ENCODE measurements at places on chromosomes 16 and 17.

DNA sequence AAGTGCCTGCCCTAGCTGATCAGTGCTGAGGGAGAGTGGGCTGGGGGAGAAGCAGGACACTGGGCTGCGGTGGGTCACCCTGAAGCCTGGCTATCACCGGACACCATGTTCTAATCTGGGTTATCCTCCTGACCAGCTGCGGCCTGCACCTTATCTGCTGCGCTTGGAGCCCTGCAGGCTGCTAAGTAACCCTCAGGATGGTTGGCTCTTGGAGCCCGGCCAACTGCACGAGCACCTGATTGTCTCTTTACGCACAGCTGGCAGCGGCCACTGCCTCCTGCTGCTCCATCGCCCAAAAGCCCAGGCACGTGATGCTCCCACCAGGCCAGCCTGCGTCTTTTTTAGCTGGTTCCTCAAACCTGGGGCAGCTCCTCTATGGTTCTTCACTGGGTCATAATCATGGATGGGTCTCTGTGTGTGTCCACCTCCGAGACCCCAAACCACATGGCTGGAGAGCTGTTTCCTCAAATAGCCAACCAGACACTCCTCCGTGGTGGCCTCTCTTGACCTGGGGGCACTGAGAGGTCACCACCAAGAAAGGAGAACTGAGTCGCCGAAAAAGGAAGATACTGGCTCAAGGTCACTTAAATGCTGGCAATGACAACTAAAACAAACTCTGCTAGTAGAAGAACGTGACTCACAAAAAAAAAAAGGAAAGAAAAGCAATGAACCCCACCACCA lies 21.7 kb downstream of the SPHK1 start:
- DNase-seq: no peak

DNA sequence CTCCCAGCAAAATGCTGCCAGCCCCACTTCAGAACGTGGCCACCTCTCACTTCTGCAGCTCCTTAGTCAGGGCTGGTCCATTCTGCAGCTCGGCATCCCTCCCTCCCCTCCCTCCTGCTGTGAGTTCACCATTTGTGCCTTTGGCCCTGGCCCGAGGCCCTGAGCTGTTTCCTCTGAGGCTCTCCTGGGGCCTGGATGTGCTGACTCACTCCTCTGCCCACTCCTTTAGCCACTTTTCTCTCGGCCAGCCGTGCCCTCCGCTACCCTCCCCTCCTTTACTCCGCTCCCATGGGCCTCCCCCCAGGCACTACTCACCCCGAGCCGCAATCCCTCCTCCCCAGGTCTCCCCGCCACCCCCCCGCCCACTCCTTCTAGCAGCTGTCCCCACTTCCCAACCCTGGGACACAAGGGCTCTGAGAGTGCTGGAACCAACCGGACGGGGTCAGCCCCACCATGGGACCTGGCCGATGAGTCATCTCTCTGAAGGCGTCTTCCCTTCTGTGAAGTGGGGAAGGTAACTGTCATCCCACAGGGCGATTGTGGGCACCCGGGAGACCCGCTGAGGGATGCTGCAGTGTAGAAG lies 11.5 kb downstream of the KCNG4 start:
- DNase-seq: no peak

DNA sequence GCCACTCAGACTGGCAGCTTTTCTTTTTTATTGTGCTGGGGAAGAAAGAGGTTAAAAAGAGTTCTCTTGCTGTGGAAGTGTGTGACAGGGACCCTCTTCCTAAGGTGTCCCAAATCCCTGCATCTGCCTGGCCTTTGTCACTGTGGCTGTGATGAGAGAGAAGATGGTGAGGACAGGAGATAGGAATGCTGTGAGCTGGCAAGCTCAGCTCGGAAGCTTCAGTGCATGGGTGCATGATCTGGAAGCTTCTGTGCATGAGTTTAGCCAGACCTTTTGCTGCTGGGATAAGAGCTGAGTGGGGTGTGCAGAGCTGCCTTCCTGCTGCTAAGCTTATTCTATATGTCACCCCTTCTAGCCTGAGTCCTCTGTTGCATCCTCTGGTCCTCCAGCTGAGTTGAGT lies 103.3 kb upstream of the CACNG3 start:
- DNase-seq: no peak

DNA sequence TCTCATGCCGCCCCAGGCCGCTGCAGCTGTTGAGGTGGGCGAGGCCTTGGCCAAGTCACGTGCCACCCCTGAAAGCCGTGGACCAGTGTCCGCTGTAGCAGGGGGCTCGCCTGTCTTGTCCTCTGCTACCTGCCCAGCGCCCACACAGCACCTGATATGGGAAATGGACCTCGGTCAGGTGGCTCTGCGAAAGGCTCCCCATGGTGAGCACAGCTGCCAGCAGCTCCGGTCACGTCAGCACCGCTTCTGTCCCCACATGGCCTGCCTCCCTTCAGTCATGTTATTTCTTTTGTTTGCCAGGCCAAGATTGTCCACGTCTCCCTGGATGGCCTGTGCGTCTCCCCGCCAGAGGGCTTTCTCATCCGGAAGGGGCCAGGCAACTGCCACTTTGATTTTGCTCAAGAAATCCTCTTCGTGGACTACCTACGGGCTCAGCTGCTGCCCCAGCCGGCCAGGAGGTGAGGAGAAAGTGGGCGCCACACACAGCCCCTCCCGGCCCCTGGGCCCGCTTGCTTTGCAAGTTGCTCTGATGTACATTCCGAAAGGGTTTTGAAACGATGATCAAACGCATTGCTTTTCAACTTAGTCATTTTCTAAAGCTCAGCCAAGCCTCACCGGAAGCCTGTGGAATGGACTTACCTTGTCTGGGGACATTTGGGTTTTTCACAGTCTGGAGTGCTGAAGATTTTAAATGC lies 219.8 kb downstream of the KATNIP start:
- no peak for DNase-seq

DNA sequence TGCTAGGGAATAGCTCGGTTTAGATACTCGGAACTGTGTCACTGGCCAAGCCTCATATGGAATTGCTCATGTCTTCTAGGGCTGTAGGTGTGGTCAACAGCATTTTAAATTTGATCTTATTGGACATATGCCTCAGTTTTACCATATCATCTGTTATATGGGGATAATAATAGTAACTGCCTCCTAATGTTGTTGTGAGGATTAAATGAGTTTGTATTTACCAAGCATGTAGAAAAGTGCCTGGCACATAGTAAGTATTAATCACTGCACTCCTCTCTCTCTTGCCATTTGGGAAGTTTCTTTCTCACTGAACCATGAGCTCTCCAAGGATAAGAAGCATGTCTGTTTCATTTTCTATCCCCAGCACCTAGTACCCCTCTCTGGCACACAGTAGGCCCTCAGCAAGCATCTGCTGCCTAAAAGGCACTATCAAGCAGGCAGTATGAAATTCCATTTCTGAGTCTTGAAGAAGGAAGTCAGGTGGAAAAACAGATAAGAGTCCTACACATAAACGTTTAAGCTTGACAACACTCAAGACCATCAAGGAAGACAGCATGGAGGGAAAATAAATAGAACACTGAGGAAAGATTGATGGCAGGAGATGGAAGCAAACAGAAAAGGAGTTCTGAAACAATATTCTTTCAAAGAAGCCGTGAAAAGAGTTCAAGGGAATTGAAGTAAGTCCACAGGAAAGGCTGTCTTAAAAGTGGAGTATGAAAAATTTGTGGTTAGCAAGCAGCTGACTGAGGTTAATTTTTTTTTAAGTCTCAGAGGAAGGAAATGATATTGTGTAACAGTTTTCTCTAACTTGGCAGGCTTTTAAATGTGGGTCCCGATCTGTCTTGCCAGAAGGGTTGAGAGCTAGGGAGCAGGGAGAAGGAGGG lies 2.2 kb upstream of the ATP6V0A1 start:
- peak; percentile 53 for DNase-seq

DNA sequence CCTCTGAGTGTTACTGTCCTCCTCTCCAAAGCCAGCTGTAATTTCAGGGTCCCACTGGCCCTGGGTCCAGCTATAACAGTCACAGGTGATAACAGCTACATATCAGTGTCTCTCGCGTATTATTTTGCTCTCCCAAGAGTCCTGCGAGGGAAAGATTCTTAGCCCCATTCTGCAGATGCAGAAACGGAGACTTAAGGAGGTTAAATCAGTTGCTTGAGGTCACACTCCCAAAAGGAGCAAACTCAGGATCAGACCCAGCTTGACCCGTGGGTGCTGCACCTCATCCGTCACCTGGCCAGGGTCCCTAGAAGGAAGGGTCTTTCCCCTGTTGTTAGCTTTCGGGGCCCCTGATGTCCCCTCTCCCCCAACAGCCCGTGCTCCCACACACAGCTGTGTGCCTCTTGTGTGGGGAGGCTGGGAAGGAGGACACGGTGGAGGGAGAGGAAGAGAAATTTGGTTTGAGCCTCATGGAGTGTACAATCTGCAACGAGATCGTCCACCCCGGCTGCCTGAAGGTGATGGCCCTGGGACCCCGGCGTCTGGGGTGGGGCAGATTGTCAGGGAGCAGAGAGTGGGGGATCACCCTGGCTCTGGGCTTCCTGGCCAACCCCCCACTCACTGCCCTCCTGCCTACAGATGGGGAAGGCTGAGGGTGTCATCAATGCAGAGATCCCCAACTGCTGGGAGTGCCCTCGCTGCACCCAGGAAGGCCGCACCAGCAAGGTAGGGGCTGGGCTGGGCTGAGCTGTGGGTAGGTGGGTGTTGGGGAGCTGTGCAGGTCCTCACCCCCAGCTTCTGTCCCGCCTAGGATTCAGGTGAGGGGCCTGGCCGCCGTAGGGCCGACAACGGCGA lies 3.8 kb downstream of the FBXL19 start:
- no peak for DNase-seq

DNA sequence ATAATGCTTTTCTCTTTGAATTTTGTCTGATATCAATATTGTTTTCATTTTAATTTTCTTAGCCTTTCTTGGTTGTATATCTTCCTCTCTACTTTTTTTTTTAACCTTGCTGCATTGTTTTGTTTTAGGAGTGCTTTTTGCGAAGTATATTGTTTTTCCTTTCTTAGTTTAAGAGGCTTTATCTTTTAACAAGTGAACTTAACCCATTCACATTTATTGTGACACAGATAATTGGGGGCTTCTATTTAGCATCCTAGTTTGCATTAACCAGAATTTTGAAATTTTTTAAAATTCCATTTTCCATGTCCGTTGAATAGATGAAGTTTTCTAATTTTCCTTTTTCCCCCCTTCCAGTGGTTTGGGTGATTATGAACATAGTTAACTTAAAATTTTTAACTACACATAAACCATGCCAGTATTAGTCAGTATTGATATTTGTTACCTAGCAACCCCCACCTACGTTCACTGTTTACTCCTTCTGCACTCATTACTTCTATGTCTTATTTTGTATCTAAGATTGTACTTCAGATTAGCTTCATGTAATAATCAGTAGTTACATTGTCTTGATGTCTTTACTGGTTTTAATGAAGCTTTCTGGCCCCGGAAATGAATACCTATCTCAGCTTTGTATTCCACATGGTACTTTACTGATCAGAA lies 44.4 kb downstream of the TNRC6A start:
- peak; percentile 12 for DNase-seq

DNA sequence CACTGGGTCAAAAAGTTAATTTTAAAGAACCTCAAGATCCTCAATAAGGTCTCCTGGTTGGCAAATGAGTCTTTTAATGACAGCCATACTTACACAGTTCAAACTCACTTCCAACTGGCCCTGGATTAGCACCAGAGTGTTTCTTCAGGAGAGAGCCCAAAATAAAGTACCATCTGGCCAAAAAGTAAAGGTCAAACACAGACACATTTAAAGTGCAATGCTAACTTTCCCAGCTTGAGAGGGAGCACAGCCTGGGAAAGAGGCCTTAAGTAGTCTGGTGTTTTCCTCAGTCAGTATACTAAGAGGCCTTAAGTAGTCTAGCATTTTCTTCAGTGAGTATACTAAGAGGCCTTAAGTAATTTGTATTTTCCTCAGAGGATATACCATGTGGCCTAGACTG lies 46.6 kb upstream of the ERN1 start:
- no peak for DNase-seq

GRCh38 chr16:4556580-4556979 lies 440 bp downstream of the C16orf96 start:
- DNase-seq: no peak

GRCh38 chr17:6591599-6592158 lies 35.3 kb upstream of the PITPNM3 start:
- no peak for DNase-seq

GRCh38 chr17:71634376-71634775 lies 486.4 kb upstream of the SOX9 start:
- no peak for DNase-seq

GRCh38 chr16:80883159-80883642 lies 78.8 kb upstream of the CDYL2 start:
- DNase-seq: no peak

GRCh38 chr17:35844547-35844946 lies 24.1 kb downstream of the HEATR9 start:
- DNase-seq: no peak

Data from CD4-positive, alpha-beta T cell treated with Interleukin-15 for 4 hours (primary cell).